Left cardiac atrium (tissue), 4 donors: ENCODE measurements at places on chromosomes 3 and 15. TPM values are rescaled to one million over a fixed set of nuclear protein-coding genes. Genes with fewer than 3 reads are reported as not detected.

MUC13 gene
- total RNA-seq: not detected

LRRC31 gene
- total RNA-seq: not detected

PLIN1 gene
- 140 TPM for total RNA-seq

AHSG gene
- 0.13 TPM for total RNA-seq

TIPARP gene
- 37.2 TPM for total RNA-seq

SUSD5 gene
- total RNA-seq: 0.60 TPM
